Activated naive CD4-positive, alpha-beta T cell treated with anti-CD3 and anti-CD28 coated beads, Interleukin-2, amount 50 U/mL, for 72 hours (primary cell): ENCODE measurements at places on chromosomes 12 and 14.

GRCh38 chr14:24673059-24673458 is 39.1 kb upstream of the GZMB start:
- no peak for DNase-seq

DNA sequence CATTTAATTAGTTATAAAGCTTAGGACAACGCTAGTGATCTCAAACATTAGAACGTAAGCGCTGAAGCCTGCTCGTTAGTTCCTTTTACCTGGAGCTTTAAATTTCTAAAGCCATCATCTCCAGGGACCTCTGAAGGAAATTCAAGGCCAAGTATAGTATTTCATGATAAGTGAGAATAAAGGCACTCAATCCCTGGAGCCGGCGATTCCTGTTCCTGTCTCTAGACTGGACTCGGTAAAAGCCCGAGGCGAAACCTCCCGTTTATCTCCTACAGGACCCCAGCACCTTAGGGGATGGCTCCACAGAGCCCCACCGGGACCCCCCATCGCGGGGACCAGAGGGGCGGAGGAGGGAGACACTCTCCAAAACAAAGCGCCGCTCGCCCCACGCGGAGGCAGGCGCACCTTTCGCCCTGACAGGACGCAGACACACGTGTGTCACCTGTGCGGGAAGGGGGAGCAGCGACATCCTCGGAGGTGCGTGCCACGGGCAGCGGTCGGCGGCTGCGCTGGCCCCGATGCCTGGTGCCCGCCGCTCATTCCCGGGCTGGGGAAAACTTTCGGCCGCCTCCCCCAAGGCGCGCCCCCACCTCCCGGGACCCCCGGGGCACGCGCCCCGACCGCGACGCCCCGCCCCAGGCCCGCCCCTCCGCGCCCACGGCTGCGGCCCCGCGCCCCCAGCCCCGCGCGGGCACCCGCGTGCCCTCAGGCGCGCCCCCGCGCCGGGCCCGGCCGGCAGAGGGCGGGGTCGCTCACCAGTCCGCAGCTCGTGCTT is 678 bp downstream of the RPS6KA5 start:
- peak; percentile 56 for DNase-seq

- DNase-seq: no peak
These were observed 4.1 kb downstream of the DGLUCY start for GRCh38 chr14:91117960-91118359.

GRCh38 chr12:120814203-120814902 is 88.7 kb downstream of the ACADS start:
- DNase-seq: no peak

- no peak for DNase-seq
These were observed 888 bp upstream of the PPP1R12A start for GRCh38 chr12:79935624-79936345.

DNA sequence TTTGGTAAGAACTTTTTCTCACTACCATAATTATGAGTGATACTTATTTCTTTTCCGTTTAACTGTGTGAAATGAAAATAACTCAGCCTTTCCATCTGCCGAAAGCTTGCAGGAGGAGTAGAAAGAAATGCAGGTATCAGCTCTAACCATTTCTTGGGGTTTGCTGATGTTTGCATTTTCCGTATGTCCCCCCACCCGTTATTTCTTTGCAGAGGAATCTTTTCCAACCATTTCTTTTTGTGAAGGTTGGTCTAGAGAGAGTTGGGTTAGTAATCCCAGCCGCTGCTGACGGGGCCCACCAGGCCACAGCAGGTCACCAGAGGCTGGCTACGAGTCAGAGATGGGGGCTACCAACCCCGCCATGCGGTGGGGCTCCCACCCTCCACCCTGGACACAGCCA is 7.0 kb upstream of the PIWIL1 start:
- DNase-seq: no peak
